ENCODE measurements at places on chromosomes 3 and 15. TPM values are rescaled to one million over a fixed set of nuclear protein-coding genes. Genes with fewer than 3 reads are reported as not detected.

DNA sequence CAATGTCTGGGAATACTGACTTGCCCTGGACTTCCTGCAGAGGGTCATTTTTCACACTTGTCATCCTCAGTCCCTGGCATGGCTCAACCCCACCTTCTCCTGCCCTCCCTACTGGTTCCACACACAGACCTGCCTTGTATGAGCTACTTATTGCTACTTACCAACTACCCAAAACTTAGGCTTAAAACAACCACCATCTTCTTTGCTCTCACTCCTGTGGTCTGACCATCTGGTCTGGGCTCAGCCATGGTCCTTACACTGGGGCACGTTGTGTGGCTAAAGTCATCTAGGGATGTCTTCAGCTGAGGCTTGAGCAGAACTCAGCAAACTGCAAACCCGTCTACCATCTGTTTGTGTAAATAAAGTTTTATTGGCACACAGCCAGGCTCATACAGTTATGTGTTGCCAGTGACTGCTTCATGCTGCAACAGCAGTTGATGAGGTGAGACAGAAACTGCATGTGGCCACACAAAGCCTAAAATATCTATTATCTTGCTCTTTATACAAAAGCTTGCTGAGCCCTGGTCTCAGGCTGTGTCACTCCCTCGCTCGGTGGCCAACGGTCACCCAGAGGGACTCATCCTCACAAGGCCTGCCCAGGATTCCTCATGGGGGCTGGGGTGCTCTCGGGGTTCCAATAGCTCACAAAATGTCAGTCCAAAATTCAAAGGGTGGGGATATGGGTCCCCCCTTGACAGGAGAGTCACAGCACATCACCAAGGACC lies 43.5 kb downstream of the KLF15 start:
- no peaks in the 10 kb centered on the region for H3K27me3 ChIP-seq
- H3K4me1 ChIP-seq, result no peaks in the 10 kb centered on the region
- no peak overlapping the region for H3K4me3 ChIP-seq
- no peaks in the 10 kb centered on the region for H3K36me3 ChIP-seq

The GHSR gene
- not detected for total RNA-seq

The CHST2 gene
- 3.0 TPM for total RNA-seq

- no peak overlapping the region for H3K27ac ChIP-seq
- H3K4me3 ChIP-seq, result no peak overlapping the region
- H3K4me1 ChIP-seq, result no peaks in the 10 kb centered on the region
- DNase-seq, result no peak
- H3K27me3 ChIP-seq, result no peaks in the 10 kb centered on the region
Measured at GRCh38 chr15:82128401-82129148, 82.8 kb upstream of the MEX3B start.

The GP9 gene
- not detected for total RNA-seq

The IMPDH2 gene
- total RNA-seq, result 457 TPM

DNA sequence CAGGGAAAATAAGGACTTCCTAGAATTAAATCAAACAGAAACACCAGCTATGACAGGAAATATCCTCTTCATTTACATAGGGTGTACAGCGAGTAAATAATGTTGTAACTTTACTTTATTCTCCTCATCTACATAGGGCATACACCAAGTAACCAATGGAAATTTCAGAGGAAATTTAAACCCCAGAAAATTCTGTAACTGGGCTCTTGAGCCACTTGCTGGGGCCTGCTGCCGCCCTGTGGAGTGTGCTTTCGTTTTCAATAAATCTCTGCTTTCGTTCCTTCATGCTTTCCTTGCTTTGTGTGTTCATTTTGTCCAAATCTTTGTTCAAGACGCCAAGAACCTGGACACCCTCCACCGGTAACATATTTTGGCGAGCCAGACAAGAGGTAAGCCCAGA lies 990.4 kb upstream of the CADM2 start:
- no peaks in the 10 kb centered on the region for H3K27me3 ChIP-seq
- H3K36me3 ChIP-seq, result no peaks in the 10 kb centered on the region
- H3K27ac ChIP-seq, result no peak overlapping the region
- H3K4me3 ChIP-seq, result no peak overlapping the region
- no peak for DNase-seq

The KBTBD8 gene
- total RNA-seq, result 21.9 TPM

GRCh38 chr3:183968666-183969245 lies 48.9 kb downstream of the ABCC5 start:
- H3K36me3 ChIP-seq, result peaks cover 16% of the 10 kb centered on the region
- H3K4me3 ChIP-seq, result no peak overlapping the region
- H3K27me3 ChIP-seq, result no peaks in the 10 kb centered on the region
- DNase-seq, result no peak

The GPR149 gene
- total RNA-seq, result not detected

DNA sequence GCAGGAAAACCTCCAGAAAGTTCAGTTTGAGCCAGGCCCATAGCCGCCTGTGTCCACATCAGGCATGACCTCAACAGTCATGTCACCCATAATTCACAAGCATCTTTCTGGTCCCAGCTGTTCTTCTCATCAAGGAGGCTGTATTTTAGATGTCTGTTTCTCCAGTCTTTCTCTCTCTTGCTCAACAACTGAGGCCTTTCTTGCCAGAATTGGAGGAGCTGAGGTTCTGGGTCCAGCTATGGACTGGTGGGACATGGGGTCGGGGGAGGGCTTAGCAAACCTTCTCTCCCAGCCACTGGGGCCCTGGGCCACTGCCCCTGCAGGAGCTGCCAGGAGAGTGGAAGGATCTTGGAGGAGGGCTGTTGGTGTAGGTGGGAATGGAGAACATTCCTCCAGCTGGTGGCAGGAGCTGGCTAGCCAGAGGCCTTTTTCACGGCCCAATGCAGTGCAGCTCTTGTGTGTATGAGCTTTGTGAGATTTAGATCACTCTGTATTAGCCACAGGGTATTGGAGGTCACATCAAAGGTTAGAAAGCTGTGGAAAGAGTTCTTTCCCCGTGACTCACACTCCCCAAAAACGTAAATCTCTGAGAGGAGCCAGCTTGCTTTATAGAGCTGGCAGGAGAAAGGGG lies 23.5 kb downstream of the MAGEF1 start:
- DNase-seq, result no peak
- H3K36me3 ChIP-seq, result no peaks in the 10 kb centered on the region

DNA sequence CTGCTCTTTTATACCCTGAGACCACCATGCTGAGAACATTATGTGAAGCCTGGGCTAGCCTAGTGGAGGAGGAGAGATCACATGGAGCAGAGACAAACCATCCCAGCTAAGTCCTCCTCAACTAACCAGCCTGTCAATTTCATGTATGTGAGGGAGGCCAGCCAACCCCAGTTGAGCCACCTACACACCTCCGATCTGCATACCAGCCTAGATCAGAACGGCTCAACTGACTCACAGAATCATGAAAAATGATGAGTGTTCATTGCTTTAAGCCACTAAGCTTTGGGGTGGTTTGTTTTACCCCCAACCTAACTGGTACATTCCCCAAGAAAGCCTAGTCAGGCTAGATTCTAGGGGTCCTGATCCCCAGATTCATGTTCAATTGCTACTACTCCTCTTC lies 19.4 kb upstream of the CA12 start:
- no peak overlapping the region for H3K27ac ChIP-seq
- H3K4me3 ChIP-seq, result no peak overlapping the region
- H3K4me1 ChIP-seq, result no peaks in the 10 kb centered on the region
- DNase-seq, result no peak
- H3K27me3 ChIP-seq, result no peaks in the 10 kb centered on the region

DNA sequence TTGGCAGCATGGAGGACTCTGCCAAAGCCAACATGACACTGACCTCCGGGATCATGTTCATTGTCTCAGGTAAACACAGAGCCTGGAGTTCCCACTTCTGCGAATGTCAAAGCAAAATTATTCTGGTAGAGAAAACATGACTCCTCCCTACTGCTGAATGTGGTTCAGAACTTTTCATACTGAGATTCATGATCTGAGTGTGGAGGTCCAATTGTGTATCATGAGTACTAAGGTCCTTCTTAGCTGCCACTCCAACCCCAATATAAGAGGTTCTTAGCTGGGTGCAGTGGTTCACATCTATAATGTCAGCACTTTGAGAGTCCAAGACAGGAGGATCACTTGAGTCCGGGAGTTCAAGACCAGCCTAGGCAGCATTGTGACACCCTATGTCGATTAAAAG lies 13.8 kb downstream of the CLDN18 start:
- no peak overlapping the region for H3K27ac ChIP-seq
- H3K4me1 ChIP-seq, result no peaks in the 10 kb centered on the region
- H3K4me3 ChIP-seq, result no peak overlapping the region
- no peaks in the 10 kb centered on the region for H3K36me3 ChIP-seq
- no peak for DNase-seq
- no peaks in the 10 kb centered on the region for H3K27me3 ChIP-seq

DNA sequence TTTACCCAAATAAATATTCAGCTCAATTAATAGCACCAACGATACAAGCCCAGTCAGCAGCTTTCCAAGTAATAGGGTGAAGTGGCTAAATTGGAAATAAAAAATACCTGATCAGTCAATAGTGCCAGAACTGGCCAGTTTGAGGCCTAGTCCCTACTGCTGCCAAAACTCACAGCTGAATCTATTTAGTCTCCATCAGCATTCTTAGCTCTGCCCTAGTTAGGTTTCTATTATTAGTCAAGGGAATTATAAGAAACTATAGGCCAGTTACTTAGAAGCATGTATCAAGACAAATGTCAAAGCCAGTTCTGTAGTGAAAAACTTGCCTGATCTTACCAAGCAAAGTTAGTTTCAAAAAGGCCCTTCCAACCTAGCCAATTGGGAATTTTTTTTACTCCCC lies 146.2 kb upstream of the ZBTB20 start:
- DNase-seq, result no peak
- H3K4me3 ChIP-seq, result no peak overlapping the region
- H3K27ac ChIP-seq, result no peak overlapping the region
- no peaks in the 10 kb centered on the region for H3K27me3 ChIP-seq

DNA sequence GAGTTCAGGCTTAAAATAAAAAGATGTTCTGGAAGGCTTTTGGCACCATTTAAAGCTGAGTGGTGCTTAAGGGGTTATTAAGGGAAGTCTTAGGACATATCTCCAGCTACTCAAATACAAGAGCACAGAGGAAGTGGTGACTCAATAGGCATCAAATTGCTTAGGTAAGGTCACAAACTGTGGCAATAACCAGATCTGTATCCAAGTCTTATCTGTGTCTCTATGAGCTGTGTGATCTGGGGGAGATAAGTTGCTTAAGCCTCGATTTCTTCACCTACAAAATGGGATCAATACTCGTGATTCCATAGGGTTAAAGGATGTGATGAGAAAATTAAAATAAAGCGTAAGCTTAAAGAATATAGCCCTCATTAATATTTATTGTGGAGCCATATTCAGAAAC lies 7.6 kb downstream of the HDC start:
- no peak overlapping the region for H3K27ac ChIP-seq
- no peak for DNase-seq
- H3K36me3 ChIP-seq, result no peaks in the 10 kb centered on the region
- peaks cover 22% of the 10 kb centered on the region for H3K4me1 ChIP-seq

GRCh38 chr3:76917436-76917835 lies 122.5 kb upstream of the ROBO2 start:
- no peak overlapping the region for H3K27ac ChIP-seq
- no peaks in the 10 kb centered on the region for H3K4me1 ChIP-seq
- DNase-seq, result no peak
- no peaks in the 10 kb centered on the region for H3K36me3 ChIP-seq
- no peaks in the 10 kb centered on the region for H3K27me3 ChIP-seq

- H3K4me1 ChIP-seq, result no peaks in the 10 kb centered on the region
- no peak overlapping the region for H3K4me3 ChIP-seq
- H3K36me3 ChIP-seq, result no peaks in the 10 kb centered on the region
- H3K27me3 ChIP-seq, result no peaks in the 10 kb centered on the region
- no peak for DNase-seq
Measured at GRCh38 chr3:188956839-188957489, 214.8 kb upstream of the TPRG1 start.

GRCh38 chr15:85168642-85169173 lies 187.1 kb downstream of the PDE8A start:
- peak overlapping the region; percentile 7 for H3K4me3 ChIP-seq
- no peak for DNase-seq
- no peaks in the 10 kb centered on the region for H3K4me1 ChIP-seq
- H3K27ac ChIP-seq, result no peak overlapping the region
- H3K27me3 ChIP-seq, result no peaks in the 10 kb centered on the region

DNA sequence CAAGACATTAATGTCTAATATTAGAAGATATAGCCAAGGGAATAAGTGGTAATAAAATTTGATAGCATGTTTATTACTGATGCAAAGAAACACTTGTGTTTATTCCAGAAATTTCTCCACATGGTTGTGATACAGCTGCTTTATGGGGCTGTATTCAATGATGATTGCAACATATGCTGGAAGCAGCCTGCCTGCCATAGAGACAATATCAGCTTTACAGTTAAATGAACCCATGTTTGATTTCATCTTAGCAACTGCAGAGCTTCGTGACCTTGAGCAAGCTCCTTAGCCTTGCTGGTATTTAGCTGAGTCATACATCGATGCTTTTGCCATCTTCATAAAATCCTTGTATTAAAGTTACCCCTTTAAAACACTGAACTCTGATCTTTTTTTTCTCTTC lies 168.1 kb upstream of the STAC start:
- DNase-seq, result no peak
- H3K36me3 ChIP-seq, result no peaks in the 10 kb centered on the region
- no peaks in the 10 kb centered on the region for H3K4me1 ChIP-seq
- H3K27ac ChIP-seq, result no peak overlapping the region

Data from CD8-positive, alpha-beta memory T cell (primary cell).